ENCODE measurements at places on chromosomes 2 and 18.
A peak's percentile ranks its signal among the peaks of the same experiment; 100 is the strongest.

- DNase-seq: no peak
Measured at GRCh38 chr2:170504810-170505145, 210.4 kb upstream of the SP5 start.

- peak; percentile 16 for DNase-seq
Measured at GRCh38 chr2:11784747-11785610, 38.5 kb downstream of the LPIN1 start.

GRCh38 chr2:174846941-174847938 is 83.0 kb upstream of the CHRNA1 start:
- no peak for DNase-seq

DNA sequence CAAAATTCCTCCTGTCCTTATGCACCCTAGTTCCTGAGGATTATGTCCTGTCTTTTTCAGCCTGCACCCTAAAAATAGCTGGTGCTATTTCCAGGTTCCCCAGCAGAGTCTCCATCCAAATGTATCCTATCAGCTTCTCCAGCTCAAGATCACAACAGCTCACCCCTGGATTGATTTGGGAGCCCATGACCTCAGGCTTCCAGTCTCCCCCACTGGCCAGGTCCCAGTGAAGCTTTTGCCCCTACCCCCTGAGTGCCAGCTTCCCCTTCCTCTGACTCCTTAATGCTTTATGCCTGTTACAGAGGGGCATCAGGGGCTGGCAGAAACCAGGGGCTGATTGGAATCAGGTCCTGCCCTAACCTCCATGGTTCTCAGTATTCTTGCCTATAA is 76.9 kb upstream of the DAPL1 start:
- DNase-seq: no peak

DNA sequence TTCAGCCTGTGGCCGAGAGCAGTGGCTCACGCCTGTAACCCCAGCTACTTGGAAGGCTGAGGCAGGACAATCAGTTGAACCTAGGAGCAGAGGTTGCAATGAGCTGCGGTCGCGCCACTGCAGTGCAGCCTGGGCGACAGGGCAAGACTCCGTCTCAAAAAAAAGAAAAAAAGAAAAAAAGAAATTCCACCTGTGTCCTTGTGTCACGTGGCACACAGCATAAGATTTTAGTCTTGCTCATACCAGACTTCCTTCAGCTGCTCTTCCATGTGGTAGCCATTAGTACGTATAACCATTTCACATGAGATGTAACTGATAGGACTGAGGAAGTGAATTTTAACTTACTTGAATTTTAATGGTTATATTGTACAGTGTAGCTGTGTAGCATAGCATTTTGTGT is 4.0 kb downstream of the NOP58 start:
- no peak for DNase-seq

- no peak for DNase-seq
Measured at GRCh38 chr2:127566576-127566975, 31.1 kb downstream of the MYO7B start.

DNA sequence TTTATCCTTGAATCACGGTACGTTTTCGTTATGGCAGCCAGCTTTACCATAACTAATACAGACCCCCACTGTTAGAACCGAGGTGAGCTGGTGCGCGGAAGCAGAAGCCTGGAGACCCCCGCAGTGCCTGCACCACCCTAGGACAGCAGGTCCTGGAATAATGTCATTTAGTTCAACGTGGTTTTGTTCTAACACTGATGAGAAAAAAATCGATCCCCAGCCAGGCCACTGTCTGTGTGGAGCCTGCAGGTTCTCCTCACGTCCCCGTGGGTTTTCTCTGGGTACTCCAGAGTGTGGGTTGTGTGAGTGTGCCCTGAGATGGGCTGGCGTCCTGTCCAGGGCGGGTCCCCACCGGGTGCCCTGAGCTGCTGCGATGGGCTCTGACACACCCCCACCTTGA is 69.9 kb upstream of the ST3GAL5 start:
- no peak for DNase-seq

DNA sequence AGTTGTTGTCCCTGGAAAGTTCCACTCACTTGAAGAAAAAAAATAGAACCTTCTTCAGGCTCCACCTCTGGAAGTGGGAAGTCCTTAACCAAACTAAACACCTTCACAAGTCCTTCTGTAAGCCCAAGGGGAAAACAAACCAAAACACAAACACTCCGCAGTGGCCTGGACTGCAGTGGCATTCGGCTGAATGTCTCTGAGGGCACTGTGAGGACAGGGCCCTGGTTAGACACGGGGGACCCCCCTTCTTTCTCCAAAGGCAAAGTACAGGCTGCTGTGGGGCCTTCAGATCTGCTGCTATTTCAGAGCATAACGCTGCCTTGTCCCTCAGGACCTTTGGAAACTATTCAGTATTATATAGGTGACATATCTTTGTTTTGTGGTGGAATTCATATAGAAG is 28.1 kb downstream of the FOSL2 start:
- no peak for DNase-seq

- no peak for DNase-seq
Measured at GRCh38 chr18:24536326-24536725, 75.9 kb downstream of the HRH4 start.

DNA sequence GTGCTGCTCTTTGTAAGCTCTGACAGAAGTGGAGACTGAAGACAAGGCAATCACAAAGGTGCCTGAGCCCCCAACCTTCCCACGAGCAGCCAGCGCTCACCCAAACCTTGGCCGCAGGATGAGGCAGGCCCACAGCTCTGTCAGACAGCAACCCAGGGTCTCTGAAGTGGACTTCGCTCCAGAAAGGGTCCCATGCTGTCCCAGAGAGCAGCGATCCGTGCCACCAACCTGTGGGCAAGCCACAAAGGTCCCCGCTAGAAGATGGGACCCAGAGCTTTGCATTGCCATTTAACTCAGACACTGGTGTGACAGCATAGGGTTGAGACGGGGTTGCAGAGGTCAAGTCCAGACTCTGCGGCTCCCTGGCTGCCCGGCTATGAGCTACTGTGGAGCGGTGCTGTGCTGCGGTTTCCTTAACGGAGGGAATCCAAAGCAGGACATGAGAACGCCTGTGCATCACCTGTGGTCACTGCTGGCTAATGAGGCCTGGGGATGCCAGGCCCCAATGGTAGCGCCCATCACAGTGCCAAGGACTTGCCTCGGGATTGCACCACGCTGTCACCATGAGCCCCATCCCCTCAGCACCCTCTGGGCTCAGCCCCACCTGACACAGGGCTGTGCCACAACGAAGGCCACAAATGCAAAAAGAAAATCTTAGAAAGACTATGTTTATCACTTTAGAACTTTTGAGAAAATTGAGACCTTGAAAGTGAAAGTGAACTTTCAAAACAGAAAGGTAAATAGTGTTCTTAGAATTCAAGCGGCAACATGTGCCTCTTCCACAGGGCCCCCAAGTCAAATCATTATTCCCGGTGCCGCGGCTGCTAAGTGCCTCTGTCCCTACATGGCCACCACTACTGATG is 103.4 kb downstream of the HDAC4 start:
- no peak for DNase-seq

GRCh38 chr18:2881840-2882195 is 35.0 kb downstream of the EMILIN2 start:
- DNase-seq: no peak

- DNase-seq: no peak
Measured at GRCh38 chr2:54773838-54774237, 50.4 kb downstream of the EML6 start.

DNA sequence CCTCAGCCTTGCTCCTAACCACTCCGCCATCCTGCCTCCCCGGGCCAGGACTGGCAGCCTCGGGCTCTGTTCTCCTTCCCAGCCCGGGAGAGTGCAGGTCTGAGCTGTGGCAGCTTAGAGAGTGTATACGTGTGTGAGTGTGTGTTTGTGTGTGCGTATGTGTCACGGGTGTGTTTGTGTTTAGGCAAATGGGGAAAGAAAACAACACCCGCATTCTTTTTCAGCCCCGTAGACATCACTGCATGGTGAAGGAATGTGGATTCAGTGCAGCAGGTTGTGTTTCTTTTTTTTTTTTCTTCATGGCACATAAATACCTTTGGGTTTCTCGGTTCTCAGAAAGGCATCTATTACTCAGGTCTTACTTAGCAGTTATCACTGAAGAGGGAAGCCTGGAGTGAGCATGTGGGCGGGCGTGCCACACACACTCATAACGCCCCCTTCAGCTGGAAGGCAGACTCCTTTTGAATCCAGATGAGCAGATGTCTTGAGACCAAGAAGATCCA is 44.2 kb downstream of the GLI2 start:
- no peak for DNase-seq

GRCh38 chr2:15688924-15689568 is 97.4 kb downstream of the DDX1 start:
- no peak for DNase-seq

DNA sequence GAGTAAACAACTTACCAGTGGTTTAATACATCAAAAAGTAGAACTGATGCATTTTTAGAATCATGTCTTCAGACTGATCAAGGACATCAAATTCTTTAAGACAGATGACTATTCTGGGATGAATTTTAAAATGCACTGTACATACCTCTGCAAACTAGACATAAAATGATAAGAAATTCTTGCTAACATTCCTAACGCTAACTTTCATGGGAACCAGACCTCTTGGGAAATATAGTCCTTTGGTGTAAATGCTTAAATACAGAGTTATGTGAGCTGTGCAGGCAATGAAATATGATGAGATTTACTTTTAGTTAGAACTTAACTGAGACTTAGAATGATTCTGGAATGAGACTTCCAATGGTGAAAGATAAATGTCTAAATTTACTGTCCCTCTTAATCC is 562.0 kb downstream of the NR4A2 start:
- no peak for DNase-seq

DNA sequence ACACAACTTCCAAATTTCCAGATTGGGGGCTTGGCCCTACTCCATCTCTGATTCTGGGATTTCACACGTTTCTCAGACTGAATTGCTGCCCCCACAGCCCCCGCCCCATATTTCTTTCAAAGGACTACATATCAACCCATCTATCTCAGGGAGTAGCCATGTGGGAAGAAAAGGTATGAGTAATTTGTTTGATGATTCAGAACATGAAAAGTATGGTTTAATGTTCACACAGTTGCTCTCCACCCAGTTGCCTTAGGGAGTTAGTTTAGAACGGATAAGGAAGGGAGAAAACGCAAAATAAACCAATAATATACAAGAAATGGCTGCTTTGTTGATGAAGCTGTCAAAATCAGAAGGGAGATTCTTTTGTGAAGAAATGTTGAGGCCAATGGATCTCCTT is 145.1 kb downstream of the PIEZO2 start:
- DNase-seq: no peak

GRCh38 chr2:194621945-194622344 is 1035.1 kb upstream of the SLC39A10 start:
- DNase-seq: no peak

DNA sequence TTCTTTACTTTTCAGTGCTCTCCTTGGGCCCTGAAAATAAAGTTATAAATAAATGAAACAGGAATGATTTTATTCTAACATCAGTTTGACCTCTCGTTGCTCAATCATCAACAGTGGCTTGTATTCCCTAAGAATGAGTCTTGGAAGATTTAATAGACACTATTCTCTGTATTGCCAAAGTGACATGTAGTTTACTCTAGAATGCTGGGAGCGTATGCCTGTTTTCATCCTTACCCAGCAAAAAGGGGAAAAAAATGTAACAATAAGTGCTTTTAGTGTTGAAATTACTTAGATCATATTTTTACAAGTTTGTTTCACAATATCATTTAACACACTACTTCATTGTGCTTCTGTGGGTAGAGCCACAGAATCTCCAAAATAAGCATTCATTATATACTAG is 240.6 kb upstream of the CWC22 start:
- no peak for DNase-seq

GRCh38 chr2:73985308-73986084 is 786 bp downstream of the TET3 start:
- DNase-seq: peak; percentile 56

- peak; percentile 77 for DNase-seq
Measured at GRCh38 chr2:124683536-124684428, 658.7 kb downstream of the CNTNAP5 start.

Data from NCI-H345 (cell line).